CD4-positive, alpha-beta T cell treated with Interleukin-12 subunit alpha and Interleukin-12 subunit beta, for 1 hour (primary cell): ENCODE measurements at places on chromosomes 12 and 14.

- no peak for DNase-seq
Observed at GRCh38 chr12:96988919-96989318, 81.9 kb downstream of the NEDD1 start.

DNA sequence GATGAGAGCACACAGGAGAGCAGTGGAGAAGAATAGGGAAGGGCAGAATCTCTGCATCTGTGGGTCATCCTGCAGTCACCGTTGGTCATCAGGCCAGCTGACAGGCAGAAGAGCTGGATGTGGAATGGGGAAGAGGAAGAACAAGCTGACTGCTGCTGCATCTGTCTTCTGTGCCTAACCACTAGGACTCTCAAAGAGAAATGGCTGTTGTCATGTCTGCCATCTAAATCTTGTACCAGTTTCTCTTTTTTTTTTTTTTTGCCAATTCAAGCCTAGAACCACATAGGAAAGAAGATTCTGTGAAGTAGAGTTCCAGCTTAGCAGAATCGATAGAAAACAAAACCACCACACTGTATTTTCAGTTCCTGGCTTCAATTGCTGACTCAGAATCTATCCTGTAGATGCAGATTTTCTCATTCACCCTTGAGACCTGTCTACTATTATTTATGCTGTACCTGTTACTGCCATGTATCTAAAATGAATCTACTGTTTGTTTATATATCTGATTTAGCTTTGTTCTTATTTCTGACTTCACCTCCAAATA lies 421.9 kb upstream of the PRICKLE1 start:
- no peak for DNase-seq

DNA sequence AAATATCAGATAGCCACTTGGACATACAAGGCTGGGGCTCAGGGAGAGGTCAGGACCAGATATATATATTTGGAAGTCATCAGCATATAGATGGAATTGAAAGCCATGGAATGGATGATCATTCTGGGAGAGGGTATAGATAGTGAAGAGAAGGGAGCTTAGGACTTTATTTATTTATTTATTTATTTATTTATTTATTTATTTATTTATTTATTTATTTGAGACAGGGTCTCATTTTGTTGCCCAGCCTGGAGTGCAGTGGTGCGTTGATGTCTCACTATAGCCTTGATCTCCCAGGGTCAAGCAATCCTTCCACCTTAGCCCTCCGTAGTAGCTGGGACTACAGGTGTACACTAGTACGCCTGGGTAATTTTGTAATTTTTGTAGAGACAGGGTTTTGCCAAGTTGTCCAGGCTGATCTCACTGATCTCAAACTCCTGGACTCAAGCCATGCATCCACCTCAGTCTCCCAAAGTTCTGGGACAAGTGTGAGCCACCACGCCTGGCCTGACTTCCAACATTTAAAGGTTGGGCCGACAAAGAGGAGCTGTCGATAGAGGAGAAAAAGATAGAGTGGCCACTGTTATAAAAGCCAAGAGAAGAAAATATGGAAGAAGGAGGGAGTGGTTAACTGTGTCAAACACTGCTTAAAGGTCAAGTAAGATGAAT lies 8.7 kb upstream of the INHBE start:
- no peak for DNase-seq

GRCh38 chr14:89108608-89109007 lies 284.2 kb downstream of the TTC8 start:
- no peak for DNase-seq

GRCh38 chr12:122980183-122981035 lies at the start of gene ARL6IP4:
TSS of gene ARL6IP4 (plus strand) at chr12:122980681. CDS start at chr12:122981140, 459 bp downstream.
- peak; percentile 68 for DNase-seq
